ENCODE measurements at places on chromosomes 5 and 9.

DNA sequence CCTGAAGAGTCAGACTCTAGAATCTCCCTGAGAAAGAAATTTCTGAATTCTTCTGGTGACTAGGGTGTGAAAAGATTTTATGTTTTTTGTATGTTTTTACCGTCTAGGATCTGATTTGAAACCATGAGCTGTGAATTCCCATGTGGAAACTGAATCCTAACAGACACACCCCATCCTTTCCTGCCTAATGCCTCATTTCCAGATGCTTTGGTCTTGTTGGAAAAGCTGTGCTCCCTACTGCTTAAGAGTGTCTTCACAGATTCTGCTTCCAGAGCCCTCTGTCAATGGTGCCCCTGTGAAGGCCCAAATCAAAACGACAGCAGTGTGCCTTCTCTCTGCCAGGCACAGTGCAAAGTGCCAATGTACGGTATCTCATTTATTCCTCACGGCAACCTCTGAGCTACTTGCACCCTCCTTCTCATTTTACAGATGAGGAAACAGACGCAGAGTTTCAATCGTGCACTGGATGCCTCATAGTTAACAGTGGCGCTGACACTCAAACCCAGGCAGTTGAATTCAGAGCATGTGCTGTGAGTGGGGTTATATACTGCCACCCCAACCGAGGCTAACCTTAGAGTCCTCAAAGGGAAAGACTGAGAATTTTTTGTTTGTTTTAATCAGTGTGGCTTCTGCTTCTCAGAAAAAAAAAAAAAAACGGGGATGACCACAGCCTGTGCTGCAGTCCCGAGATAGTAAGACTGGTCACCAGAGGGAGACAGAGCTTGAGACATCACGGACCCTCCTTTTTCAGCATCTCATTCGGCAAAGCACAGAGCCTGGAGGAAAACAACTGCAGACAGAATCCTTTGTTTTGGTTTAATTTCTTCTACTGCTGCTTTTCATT, 188.4 kb downstream of the SNCAIP start:
- DNase-seq = no peak

GRCh38 chr9:106669835-106670234, 193.1 kb upstream of the ZNF462 start:
- no peak for DNase-seq

DNA sequence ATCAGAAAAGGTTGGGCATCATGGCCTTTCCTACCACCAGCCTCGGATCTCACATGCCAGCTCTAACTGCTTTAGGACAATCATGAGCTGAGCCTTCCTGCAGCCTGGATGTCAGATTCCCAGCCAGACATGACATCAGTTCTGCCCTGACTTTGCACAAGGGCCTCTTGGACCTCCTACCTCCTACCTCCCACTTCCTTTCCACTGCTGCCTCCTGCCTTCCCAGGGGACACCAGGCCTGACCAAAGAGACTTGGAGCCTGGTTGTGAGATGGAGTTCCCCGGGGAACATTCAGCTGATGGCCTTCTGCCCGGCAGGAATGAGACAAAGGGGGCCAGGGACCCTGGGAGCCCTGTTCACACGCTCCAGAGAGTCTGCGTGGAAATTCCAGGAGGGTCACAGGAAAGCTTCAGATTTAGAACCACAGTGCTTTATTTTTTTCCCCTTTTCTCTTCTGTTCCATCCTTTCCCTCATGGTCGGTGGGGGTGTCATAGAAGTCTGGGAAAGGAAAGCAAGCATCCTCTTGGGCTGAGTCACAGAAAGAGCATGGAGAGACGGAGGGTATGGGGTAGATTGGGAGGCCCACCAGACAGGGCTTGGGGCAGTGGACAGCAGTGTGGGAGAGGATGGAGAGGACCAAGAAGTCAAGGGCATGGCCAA, 35.4 kb upstream of the IL17B start:
- no peak for DNase-seq

- DNase-seq = no peak
These were observed 14.6 kb upstream of the GCNT1 start for GRCh38 chr9:76444322-76444929.

- no peak for DNase-seq
These were observed 336.8 kb upstream of the PUM3 start for GRCh38 chr9:3180696-3181048.

- DNase-seq = no peak
These were observed 12.4 kb downstream of the NFIL3 start for GRCh38 chr9:91411096-91411771.

DNA sequence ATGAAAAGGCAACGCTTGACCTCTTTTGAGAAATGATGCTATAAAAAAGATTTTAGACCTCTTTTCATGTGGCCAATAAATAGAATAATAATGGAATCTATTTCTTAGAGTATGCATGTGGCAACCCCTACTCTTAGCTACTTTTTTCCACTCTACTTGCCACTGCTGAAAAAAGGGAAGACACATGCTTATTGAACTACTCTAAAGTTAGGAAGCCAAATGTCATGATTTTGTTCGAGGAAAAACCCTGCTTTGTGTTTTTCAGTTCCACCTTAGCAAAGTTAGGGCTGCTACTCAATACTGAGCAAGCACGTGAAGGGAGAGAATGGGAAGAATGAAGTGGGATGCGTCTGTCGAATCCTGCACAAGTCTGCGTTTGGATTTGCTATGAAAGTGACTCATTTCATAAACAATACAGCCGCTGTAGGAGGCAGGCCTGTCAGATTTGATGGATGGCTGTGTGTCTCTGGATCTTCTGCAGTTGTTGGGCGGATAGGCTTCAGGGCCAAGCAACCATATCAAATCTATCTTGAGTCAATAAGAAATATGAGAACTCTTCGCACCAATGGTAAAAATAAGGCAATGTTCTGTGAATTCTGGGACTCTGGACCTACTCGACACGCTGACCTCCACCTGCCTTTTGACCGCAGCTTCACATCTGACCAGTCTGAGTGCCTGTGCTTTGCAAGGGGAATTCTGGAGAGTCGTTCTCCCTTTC, 333.6 kb downstream of the PIK3R1 start:
- no peak for DNase-seq

DNA sequence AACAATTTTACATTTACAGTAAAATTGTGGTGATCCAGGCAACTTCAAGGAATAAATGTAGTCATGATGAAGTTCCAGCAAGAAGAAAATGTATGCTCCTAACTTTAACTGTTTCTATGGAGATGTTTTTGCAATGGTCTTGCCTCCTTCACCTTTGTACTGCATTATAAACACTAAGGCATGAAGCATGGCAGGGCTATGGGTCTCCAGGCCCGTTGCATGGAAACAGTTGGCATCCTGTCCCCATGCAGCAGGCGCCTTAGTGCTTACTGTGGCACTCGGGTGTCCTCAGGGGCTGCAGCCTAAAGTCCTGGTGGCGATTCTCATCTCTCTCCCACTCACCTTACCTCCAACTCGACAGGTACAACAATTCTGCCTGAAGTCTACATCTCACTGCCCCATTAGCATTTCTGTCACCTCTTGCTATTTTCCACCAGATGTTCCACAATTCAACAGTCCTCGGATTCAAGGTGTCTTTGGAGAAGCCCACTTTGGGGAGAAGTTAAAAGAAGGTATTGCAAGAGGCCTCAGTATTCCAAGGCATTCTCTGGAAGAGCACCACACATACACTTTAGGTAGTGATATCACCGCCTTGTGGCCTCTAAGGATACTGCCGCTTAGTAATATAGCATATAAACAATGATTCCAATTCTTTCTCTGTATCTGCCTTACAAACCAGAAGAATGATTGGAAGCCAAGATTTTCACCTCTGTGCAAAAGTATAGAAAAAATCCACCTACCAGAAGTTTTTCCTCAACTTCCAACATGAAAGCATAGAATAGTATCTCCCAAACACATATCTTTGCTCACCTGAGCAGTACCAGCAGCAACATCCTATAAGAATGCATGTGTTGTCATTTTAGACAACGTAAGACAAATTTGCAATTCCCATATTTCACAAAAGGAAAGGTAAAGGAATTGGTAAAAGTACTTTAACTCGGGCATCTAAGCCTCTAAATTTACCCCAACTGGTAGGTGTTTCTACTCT, 5.1 kb downstream of the LIFR start:
- DNase-seq = no peak
